ENCODE measurements at places on chromosomes 6 and 20.

- no peak for DNase-seq
Measured at GRCh38 chr20:48705240-48706115, 122.3 kb downstream of the PREX1 start.

GRCh38 chr20:61934716-61935530 is 130.8 kb downstream of the TAF4 start:
- DNase-seq = no peak

DNA sequence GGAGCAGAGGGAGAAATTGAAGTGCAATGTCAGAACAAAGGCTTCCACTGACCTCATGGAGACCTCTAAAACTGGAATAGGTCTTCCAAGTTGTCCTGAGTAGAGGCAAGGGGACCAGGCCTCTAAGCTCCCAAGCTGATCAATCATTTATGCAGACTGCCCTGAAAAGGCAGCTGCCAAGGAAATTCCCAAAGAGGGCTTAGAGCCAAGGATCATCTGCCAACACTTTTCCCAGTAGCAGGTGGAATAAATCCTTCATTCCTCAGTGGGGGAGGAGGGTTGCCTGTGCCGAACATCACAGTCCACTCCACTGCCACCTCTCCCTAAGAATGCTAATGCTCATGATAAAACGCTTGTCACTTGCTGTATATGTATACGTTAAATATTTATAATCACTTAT is 29.3 kb upstream of the RALY start:
- no peak for DNase-seq

GRCh38 chr6:56875961-56876360 is 78.9 kb upstream of the BEND6 start:
- no peak for DNase-seq

GRCh38 chr6:34982424-34982852 is 93.4 kb downstream of the ANKS1A start:
- DNase-seq = no peak

DNA sequence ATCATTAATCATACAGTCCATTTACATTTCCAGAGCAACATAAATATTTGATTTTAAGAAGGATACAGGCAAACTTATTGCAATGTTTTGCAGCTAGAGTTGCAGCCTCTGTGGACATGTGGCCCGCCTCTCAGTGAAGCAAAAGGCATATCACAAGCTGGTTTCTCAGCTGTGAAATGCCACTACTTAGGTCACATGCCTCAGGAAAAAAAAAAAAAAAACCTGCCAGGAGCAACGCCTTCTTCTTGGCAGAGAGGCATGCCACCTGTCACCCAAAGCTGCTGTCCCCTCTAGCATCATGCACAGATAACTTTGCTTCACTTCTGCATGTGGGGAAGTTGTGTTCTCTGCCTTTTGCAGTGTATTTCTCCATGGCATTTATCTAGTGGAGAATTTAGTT is 18.5 kb downstream of the GRM1 start:
- DNase-seq = no peak

Measured in SW 1271 (cell line).